DMS153 (cell line): ENCODE measurements at places on chromosomes 16 and 17.

- DNase-seq: no peak
Measured at GRCh38 chr16:1450218-1450617, 5.9 kb upstream of the CCDC154 start.

GRCh38 chr16:65510241-65510640 is 388.4 kb upstream of the CDH11 start:
- no peak for DNase-seq

GRCh38 chr16:68750193-68750695 is 13.2 kb downstream of the CDH1 start:
- no peak for DNase-seq

GRCh38 chr16:48334325-48334724 is 50.9 kb downstream of the SIAH1 start:
- no peak for DNase-seq

- DNase-seq: no peak
Measured at GRCh38 chr16:57266531-57267260, 17.8 kb downstream of the PLLP start.

- DNase-seq: no peak
Measured at GRCh38 chr16:3748307-3748706, 31.0 kb upstream of the TRAP1 start.

GRCh38 chr17:16934133-16934795 is 37.7 kb downstream of the TNFRSF13B start:
- no peak for DNase-seq

GRCh38 chr17:67602974-67603373 is 114.8 kb upstream of the NOL11 start:
- peak; percentile 68 for DNase-seq

- no peak for DNase-seq
Measured at GRCh38 chr17:63193827-63194226, 227.8 kb downstream of the TANC2 start.

DNA sequence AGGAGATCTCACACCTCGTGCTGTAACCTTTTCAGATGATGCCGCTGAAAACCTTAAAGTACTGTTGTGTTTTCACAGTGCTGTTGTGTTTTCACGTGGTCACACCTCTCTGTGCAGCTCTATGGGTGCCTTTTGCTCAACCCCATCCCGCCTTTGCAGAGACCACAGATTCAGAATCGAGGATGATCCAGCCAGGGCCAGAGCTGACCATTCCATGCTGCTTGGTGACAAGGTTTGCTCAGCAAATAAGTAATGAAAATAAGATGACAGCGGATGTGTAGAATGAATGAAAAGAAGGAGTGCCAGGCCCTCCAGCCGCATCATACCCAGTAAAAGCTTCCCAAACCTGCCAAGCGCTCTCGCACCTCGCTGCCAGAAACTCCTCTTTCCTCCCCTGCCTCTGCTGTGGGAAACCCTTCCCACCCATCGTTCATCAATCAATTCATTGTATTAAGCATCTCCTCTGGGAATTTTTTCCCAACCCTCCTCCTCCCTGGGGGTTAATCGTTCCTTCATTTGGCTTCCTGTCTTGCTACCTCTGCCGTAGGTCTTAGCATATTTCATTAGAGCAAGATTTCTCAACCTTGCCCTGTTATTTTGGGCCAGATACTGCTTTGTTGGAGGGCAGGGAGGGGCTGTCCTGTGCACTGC is 93.4 kb upstream of the CRHR1 start:
- no peak for DNase-seq

DNA sequence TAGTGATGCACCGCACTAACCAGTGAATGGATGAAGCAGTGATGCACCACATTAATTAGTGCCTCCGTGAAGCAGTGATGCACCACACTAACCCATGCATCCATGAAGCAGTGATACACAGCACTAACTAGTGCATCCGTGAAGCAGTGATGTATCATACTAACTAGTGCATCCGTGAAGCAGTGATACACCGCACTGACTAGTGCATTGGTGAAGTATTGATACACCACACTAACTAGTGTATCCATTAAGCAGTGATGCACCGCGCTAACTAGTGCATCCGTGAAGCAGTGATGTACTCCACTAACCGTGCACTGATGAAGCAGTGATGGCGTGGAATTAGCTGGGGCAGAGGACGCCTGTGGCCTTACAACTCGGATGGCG is 80.6 kb upstream of the NKD1 start:
- no peak for DNase-seq

DNA sequence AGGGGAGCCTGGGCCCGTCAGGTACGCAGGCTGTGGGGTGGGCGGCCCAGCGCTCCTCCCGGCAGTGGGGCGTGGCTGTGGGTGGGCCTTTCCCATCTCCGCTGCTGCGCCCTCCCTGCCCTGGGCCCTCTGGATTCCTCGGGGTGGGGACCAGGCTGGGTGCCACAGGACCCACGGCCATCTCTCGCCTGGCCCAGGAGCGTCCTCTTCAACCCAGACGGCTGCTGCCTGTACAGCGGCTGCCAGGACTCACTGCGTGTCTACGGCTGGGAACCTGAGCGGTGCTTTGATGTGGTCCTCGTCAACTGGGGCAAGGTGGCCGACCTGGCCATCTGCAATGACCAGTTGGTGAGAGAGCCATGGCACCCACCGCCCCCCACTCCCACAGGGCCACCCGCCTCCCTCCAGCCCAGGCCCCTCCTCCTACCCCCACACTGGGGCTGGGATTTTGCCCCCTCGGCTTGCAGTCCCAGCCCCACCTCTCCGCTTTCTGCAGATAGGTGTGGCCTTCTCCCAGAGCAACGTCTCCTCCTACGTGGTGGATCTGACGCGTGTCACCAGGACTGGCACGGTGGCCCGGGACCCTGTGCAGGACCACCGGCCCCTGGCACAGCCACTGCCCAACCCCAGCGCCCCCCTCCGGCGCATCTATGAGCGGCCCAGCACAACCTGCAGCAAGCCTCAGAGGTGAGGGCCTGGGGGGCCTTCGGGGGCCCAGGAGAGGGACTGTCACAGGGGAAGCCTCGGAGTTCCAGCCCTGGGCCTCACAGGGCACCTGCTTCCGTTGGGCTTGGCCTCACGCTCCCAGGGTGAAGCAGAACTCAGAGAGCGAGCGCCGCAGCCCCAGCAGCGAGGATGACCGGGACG is 17.2 kb downstream of the KATNB1 start:
- no peak for DNase-seq

- DNase-seq: no peak
Measured at GRCh38 chr17:51778842-51779241, 379.7 kb downstream of the CA10 start.

- no peak for DNase-seq
Measured at GRCh38 chr17:17590883-17591354, 589 bp downstream of the PEMT start.

- DNase-seq: no peak
Measured at GRCh38 chr16:79792664-79793351, 192.3 kb upstream of the MAF start.

GRCh38 chr16:86515777-86516622 is 5.7 kb downstream of the FOXF1 start:
- no peak for DNase-seq

DNA sequence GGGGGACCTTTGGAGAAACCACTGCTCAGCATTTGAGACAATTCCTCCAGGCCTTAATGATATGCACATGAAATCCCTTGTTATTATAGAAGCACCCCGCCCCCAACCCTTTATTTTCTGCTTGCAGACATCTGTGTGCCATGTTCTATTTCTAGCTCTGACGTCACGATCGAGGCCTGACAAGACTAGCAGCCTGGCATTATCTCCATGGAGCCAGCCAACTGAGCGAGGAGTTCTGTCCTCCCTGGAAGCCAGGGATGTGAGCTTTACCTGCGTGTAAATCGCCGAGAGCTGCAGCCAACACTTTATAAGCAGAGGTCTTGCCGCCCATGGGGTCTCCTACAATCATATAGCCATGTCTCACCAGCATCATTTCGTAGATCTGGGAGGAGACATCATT is 116.9 kb downstream of the DNAH3 start:
- DNase-seq: peak; percentile 67

DNA sequence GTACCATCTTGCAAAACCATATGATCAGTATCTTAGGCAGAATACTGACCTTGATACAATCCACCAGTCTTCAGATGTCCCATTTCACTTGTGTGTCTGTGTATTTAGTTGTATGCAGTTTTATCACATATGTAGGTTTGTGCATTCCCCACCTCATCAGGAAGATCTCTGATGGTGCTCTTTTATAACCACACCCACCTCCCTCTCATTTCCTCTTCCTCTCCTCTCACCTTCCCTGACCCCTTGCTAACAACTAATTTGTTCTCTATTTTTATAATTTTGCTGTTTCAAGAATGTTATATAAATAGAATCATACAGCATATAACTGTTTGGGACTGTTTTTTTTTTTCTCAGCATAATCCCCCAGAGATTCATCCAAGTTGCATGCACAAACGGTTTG is 52.0 kb upstream of the ACSM2B start:
- DNase-seq: no peak

GRCh38 chr16:84941921-84942320 is 69.4 kb downstream of the ZDHHC7 start:
- DNase-seq: no peak

GRCh38 chr17:41937970-41938954 is 7.8 kb downstream of the ODAD4 start:
- no peak for DNase-seq

DNA sequence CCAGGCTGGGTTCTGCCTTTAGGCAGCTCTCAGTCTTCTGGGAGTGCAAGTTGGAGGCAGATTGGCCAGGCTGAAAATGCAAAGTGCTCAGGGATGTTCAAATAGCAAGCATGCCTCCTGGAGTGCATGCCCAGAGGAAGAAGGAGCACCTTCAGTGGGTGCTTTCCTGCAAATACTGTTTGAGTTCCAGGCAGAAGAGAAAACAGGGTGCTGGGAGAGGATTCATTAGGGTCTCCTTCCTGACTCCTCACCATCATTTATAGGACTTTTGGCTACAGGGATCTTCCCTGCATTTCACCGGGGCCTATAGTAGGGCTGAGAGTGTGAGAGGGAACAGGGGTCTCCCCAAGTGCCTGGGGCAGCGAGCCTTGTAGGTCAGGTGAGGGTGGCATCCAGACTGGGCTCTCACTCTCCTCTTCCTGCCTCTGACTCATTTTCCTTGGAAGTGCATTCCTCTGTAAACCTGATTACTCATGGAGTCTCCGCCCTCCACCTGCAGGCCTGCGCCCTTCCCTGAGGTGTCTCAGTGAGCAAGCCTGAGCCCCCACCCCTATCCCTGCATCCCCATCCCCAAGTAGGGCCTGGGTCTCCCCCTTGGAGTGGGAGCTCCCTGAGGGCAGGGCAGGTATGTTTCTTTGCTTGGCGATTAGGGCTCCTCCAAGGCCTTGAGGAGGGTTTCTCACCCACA is 17.1 kb upstream of the TNS4 start:
- no peak for DNase-seq

- DNase-seq: peak; percentile 54
Measured at GRCh38 chr17:48597778-48598631, 4.4 kb upstream of the HOXB5 start.

GRCh38 chr17:34146440-34147043 is 108.5 kb upstream of the CCL2 start:
- DNase-seq: peak; percentile 64

GRCh38 chr17:29176558-29177351 is 3.4 kb downstream of the MYO18A start:
- peak; percentile 53 for DNase-seq

DNA sequence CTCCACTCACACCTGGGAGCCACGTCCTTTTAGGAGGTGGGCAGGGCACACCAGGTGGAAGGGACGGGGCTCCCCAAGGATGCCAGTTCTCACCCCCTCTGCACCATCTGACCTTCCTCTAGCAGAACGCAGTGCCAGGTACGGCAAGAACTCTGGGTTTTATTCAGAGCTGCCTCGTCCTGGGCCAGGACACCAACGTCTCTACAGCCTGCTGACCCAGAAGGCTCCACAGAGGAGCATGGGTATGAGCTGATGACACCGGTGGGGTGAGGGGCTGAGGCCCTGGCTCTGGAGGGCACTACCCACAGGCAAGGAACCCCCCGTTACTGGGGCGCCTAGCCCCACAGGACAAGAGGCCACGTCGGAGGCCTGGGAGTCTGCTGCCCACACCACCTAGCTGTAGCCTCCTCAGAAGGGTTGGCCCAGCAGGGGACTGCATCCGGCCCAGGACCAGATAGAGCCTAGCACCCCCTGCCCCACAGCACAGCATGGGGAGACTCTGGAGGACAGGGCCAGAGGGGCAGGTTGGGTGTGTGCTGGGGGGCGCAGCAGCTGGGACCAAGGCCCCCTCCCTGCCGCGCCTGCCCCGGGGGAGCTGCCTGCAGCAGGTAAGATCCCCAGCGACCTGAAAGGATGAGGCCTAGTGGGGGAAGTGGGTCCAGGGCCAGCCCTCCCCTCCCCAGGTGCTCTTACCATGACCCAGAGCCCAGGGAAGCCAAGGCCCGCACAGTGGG is 13.9 kb downstream of the BCAR1 start:
- no peak for DNase-seq

GRCh38 chr17:11720816-11721215 is 122.5 kb downstream of the DNAH9 start:
- DNase-seq: no peak

- DNase-seq: no peak
Measured at GRCh38 chr16:69095193-69095592, 10.3 kb upstream of the HAS3 start.

GRCh38 chr17:44831371-44831770 is 1.3 kb upstream of the GJC1 start:
- no peak for DNase-seq

GRCh38 chr16:84196101-84196500 is 5.1 kb downstream of the ADAD2 start:
- DNase-seq: no peak

- DNase-seq: no peak
Measured at GRCh38 chr16:17370223-17370707, 100.5 kb downstream of the XYLT1 start.

GRCh38 chr17:40099619-40100418 is 570 bp downstream of the NR1D1 start:
- DNase-seq: no peak

DNA sequence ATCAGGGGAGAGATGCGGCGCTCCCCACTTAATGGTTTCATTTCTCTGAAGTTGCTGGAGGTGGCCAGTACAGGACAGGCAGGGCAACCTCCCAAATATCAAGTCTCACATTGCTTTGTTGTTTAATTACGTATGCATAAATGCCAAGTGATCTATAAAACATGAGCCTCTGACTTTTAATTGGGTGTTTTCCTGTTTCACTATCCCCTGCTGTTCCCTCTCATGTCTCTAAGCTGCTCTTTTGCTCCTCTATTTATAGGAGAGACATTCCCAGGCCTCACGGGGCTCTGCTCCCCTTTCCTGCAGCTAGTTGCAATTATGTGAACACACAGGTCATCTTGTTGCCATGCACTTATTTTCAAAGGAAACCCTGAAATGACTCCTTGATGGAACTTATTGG is 1173.5 kb upstream of the GOT2 start:
- no peak for DNase-seq

- DNase-seq: no peak
Measured at GRCh38 chr16:75114946-75115825, 1.4 kb downstream of the LDHD start.

- no peak for DNase-seq
Measured at GRCh38 chr17:47883589-47884426, 12.2 kb upstream of the SP2 start.

GRCh38 chr17:37769050-37769449 is 24.2 kb upstream of the HNF1B start:
- no peak for DNase-seq
